Stimulated activated CD4-positive, alpha-beta T cell treated with anti-CD3 and anti-CD28 coated beads, Interleukin-2, amount 100 ng/mL, for 48 hours (primary cell): ENCODE measurements at places on chromosomes 11 and 22.

DNA sequence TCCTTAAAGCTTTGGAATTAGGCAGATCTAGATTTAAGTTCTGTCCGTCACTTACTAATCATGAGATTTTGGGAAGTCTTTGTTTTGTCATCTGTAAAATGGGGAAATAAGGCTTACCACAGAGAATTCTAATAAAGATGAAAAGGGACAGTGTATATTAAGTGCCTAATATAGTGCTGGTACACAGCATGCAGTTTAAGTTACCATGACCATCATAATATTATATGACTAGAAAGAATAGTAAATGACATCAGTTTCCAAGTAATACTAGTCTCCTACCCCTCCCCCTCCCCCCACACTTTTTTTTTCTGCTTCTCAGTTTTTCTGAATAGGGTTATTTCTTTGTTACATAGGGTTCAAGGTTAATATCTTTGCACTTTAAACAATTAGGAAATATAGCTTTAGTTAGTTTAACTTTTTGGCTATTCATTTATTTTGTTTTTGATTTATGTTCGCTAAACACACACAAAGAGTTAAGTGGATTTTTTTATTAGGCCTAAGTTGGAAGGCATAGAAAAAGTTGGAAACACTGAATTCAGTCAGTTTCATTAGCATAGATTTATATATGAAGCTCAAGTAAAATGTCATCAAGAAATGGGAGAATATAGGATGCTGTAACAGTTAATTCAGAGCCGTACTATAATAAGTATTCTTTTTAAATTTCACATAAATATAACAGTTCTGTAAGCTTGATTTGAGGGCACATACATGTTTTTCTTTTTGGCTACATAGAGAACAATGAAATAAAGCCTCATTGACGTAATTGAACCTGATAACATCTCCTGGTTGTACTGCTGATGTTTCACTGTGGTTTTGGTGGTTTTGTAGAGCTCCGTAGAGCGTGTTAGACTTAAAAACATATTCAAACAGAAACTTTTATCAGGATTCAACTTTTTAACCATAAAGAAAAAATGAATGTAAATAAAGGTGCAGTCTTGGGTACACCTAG is 121.2 kb downstream of the PDE3B start:
- DNase-seq: no peak

DNA sequence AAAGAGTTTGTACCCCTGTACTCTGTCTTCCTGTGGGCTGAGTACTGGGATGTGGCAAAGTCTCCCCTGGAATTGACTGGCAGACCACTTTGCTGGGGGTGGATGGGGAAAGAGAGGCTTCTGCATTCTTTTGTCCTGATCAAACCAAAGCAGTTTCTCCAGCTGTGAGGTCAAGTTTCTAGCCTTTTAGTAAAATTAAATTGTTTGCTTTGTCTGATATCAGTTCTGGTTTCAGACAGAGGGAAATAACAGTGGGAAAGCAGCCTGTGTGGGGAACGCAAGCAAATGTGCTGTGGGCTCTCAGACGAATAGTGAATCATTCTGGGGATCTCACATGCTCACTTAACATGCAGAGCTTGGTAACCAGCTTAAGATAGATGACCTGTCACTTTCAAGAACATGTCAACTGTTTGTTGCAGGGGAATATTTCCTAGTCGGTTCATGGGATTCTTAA is 151.6 kb downstream of the FAT3 start:
- DNase-seq: no peak

- DNase-seq: no peak
Observed at GRCh38 chr22:30843245-30843644, 125.3 kb downstream of the MORC2 start.

DNA sequence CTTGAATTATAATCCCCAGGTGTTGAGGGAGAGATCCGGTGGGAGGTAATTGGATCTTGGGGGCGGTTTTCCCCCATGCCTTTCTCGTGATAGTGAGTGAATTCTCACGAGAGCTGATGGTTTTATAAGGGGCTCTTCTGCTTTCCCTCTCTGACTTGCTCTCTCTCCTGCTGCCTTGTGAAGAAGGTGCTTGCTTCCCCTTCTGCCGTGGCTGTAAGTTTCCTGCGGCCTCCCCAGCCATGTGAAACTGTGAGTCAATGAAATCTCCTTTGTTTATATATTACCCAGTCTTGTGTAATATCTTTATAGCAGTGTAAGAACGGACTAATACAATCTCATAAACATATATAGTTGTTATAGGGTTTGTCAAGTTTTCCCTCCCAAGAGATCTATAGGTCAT is 32.8 kb downstream of the KCNE3 start:
- DNase-seq: no peak

DNA sequence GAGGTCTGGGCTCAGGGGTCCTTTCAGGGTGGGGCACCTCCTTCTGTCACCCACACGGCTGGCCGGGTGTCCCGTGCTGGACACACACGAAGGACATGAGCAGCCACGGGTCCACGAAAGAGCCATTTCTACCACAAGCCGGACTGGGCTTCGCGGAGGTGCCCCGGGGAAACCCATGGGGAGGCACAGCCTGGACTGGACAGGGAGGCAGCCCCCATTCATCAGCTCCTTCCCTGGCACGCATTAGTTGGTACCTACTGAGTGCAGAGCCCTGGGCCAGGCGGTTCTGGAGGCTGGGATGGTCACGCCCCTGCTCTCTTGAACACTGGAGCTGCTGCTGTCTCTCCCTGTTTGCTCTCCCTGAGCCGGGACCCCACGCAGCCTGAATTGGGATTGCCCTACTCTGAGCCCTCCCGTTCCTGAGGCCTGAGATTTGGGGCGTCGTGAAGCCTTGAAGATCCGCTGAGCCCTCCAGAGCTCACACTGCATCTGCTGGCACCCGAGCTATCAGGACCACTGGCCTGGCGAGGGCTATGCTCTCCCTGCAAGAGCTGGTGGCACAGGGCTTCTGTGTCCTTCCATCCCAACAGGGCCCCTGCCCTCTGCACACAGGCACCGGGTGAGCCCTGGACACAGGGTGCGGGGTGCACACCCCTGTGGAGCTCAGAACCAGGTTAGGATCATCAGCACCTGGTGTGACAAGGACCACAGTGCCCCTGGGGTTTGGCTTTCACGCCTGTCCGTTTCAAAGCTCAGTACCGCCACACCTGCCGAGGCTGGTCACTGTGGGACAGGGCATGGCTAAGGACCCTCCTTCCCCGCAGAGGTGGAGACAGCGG is 84.6 kb downstream of the MYEOV start:
- no peak for DNase-seq

- no peak for DNase-seq
Observed at GRCh38 chr22:31945443-31945855, 1.1 kb downstream of the YWHAH start.

DNA sequence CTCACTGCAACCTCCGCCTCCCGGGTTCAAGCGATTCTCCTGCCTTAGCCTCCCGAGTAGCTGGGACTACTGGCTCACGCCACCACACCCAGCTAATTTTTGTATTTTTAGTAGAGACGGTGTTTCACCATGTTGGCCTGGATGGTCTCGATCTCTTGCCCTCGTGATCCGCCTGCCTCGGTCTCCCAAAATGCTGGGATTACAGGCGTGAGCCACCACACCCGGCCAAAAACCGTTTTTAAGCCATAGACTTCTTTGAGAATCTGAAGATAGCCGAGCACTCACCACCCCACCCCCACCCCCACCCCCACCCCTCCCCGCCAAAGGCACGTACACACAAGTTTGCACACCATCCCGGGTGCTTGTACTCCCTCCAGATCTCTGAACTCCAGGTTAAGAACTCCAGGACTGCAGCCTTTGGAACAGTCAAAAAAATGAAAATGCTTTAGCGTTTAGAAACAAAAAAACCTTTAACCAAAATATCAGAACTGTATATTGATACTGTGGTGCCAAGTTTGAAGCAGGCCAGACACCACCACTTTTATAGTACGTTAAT is 1.5 kb downstream of the CRKL start:
- no peak for DNase-seq

- no peak for DNase-seq
Observed at GRCh38 chr11:59380263-59381059, 21.8 kb downstream of the OR5AN1 start.

DNA sequence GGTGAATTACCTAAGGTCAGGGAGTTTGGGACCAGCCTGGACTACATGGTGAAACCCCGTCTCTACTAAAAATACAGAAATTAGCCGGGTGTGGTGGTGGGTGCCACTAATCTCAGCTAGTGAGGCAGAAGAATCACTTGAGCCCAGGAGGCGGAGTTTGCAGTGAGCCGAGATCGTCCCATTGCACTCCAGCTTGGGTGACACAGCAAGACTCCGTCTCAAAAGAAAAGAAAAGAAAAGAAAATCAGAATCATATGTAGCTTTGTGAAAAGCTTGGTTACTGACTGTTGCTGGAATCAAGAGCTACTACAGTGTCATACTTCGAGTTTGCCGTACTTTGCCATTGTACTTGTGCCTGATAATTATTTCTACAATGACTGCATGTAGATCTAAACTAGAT is 4.2 kb upstream of the TMEM135 start:
- no peak for DNase-seq

DNA sequence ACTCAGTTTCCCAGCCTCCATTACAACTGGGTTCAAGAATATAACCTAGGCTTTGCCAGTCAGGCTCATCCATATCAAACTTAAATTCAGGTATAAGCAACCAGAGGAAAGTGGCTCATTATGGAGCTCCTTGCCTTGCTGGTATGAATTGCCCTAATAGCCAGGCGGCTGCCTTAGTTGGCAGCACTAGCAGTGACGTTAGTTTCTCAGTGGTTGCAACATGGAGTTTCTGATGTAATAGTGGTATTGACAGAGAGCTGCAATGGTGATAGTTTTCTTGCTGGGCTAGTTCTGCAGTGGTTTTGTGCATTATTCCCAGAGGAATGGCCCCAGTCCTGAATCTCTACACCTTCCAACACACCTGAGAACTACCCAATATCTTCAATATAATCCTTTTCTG is 3.8 kb upstream of the TMEM123 start:
- no peak for DNase-seq

DNA sequence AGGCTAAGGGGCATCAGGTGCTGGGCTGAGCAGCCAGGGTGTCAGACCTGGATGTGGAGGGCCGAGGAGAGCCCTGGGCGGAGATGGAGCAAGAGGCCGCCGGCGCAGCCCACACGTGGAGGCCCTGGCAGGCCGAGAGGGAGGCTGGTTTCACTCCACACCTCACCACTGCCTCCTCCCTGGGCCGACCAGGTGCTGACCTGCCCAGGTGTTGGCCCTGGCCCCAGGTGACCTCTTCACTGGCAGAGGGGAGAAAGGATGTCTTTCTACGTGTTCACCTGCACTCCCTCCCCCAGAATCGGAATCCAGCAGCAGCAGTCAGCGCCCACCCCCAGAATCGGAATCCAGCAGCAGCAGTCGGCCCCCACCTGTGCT is 781 bp downstream of the ANO9 start:
- no peak for DNase-seq

DNA sequence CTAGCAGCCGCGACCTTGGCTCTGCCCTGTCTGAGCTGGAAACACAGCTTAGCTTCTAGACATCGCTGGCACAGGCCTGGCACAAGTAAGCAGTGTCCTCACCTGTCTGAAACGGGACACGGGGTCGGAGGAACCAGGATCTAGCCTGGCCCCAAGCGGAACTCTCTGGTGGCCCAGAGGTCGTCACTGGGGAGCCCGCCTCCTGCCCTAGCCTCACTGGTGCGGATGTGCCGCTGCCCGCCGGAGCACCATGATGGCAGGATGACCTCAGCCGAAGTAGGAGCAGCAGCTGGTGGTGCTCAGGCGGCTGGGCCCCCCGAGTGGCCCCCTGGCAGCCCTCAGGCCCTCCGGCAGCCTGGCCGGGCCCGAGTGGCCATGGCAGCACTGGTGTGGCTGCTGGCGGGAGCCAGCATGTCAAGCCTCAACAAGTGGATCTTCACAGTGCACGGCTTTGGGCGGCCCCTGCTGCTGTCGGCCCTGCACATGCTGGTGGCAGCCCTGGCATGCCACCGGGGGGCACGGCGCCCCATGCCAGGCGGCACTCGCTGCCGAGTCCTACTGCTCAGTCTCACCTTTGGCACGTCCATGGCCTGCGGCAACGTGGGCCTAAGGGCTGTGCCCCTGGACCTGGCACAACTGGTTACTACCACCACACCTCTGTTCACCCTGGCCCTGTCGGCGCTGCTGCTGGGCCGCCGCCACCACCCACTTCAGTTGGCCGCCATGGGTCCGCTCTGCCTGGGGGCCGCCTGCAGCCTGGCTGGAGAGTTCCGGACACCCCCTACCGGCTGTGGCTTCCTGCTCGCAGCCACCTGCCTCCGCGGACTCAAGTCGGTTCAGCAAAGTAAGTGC is 871 bp downstream of the SLC35E4 start:
- DNase-seq: no peak
